ENCODE measurements at places on chromosomes 6 and 20.

GRCh38 chr20:62902926-62903615 lies 23.2 kb downstream of the DIDO1 start:
- no peak for DNase-seq

DNA sequence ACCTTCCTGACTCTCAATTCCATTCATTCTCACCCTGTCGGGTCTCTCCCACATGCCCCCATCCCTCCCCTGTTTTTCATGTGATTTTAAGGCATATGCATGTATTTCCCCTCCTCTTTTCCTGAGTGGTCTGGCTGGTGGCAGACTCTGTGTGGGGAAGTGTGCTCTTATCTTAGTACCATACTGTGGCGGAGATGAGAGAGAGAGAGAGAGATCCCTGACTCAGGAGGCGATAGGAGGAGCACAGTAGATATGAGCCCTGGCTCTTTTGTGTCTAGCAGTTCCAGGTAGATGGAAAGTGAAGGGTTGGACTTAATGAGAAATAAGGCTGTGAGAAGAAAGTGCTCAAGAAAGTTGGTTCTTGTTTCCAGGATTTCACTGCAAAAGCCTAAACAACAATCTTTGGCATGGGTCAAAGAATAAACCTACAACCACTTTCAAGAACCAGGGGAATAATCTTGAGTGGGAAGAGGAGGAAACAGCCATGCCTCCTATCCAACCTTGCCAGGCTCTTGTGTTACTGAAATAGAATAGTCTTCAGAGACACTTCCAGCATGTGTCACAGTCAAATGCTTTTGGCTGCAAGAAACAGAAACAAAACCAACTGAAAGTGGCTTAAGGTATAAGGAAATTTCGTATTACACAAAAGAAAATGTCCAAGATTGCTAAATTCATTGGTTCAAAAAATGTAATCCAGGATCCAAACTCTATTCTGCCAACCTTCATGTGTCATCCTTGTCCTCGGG lies 123.8 kb upstream of the MYLIP start:
- no peak for DNase-seq

DNA sequence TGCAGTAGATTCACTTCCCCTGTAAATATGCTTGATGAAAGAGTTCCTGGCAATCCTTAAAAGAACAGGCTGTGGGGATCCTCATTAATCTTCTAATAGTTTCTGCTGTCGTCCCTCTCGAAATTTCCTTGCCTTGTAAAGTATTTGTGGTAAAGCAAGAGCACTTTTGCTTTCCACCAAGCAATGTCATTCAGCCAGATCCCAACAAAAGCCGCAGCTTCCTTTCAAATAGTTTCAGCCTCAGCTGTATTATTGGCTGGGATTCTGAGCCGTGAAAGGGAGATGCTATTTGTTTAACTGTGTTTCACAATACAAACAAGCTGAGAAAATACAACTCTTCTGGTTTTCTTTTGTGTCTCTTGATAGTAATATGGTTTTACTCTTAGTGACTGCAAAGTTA lies 48.9 kb upstream of the EPHA7 start:
- no peak for DNase-seq

DNA sequence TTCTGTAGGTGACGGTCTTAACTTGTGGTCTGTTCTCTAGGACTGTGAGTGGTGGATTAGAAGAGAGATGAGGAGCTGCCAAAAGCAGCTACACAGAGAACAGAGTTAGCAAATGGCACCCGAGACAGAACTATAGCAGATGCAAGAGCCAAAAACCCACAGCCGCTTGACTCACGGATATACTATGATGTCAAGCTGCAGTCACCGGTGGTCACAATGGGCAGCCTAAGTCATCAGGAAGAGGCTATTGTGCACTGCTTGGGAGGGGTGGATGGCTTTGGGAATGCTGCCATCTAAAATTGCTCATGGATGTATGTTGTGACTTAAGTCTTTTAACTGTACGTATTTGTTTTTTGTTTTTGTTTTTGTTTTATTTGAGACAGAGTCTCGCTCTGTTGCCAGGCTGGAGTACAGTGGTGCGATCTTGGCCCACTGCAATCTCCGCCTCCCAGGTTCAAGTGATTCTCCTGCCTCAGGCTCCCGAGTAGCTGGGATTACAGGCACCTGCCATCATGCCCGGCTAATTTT lies at the start of gene GTSF1L:
TSS of gene GTSF1L (minus strand) at position 192 of the 528 bp plus-strand sequence. CDS start 308 bp downstream, outside the sequence.
- DNase-seq = peak; percentile 42

Measured in AG10803 (cell line).